ENCODE measurements at places on chromosomes 7 and 10.

- DNase-seq, result no peak
Observed at GRCh38 chr7:3117488-3118231, 74.0 kb upstream of the CARD11 start.

DNA sequence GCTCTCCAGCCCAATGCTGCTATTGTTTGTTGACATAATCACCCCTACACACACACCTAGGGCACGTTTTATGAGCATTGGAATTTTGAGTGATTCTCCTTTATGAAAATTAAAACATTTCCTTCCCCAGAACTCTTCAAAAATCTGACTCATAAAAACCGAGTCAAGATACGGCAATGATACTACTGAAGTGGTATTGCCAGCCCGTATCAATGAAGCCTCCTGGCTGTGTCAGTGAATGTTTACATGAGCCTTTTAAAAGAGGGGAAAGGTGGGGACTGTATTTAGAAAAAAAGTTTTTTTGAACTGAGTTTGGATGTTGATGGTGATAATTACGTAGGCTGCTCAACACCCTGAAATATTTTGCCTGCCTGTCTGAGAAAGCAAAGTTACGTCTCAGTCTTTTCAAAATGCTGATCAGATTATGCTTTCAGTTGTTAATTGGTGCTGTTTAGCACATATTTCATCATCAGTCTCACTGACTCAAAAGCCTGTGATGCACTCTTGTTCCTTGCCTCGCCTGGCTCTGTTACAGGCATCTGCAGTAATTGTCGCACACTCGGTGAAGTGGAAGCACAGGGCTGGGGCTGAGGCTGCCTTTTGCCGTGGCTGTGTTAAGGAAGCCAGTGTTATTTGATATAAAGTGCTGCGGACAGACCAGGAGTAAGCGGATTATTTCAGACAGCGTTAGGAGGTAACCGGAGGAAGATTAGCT is 157.4 kb upstream of the TCF7L2 start:
- DNase-seq, result peak; percentile 67

DNA sequence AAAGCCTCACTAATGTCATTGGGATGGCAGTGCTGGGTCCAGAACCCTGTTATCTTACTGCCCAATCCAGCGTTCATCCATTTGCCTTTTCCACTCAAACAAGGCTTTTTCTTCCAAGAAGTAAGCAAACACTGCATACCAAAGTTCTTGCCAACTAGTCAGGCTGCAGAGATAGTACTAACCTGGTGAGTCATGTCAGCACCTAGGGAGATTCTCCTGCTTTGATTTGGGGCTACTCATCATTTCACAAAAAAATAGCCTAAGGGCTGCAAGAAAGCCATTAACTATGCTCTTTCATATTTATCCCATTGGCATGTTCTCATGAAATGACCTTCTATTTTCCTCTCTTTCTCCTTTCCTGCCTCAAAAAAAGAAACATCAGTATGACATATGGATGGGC is 142.6 kb downstream of the TWIST1 start:
- DNase-seq, result no peak

DNA sequence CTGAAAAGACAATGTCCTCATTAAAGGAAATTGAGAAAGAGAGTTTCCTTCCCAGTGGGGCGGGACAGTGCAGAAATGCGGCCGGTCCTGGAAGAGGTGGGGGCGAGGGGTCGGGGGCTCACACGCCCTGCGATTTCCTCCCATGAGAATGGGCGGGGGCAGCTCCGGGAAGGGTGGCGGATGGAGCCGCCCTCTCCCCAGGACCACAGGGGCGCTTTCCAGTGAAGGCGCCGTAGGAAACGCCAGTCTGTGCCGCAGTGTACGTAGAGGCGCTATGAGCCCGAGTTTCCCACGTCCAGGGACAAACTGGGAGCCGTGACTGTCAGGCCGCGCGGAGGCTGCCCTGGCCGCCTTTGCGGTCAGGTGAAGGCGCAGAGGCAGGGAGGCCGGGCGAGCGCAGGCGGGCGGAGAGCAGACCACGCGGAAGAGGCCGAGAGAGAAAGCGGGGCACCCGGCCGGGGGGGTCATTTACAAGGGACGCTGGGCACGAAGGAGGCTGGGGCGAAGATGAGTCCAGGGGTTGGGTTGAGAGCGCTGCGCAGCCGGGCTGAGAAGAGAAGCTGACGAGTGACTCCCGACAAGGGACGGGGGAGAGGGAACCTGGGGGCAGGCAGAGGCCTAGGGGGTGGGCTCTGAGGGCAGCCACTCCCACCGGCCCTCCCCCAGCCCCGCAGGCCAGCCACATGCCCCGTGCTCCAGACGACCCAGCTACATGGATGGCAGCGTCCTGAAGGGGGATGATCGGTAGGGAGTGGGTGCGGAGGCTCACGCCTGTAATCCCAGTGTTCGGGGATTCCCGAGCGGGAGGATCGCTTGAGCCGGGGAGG is 45.0 kb downstream of the ALOX5 start:
- DNase-seq, result peak; percentile 84

GRCh38 chr10:24886290-24886680 is 66.1 kb downstream of the PRTFDC1 start:
- DNase-seq, result no peak

GRCh38 chr7:155604504-155604997 is 39.9 kb upstream of the RBM33 start:
- peak; percentile 41 for DNase-seq

DNA sequence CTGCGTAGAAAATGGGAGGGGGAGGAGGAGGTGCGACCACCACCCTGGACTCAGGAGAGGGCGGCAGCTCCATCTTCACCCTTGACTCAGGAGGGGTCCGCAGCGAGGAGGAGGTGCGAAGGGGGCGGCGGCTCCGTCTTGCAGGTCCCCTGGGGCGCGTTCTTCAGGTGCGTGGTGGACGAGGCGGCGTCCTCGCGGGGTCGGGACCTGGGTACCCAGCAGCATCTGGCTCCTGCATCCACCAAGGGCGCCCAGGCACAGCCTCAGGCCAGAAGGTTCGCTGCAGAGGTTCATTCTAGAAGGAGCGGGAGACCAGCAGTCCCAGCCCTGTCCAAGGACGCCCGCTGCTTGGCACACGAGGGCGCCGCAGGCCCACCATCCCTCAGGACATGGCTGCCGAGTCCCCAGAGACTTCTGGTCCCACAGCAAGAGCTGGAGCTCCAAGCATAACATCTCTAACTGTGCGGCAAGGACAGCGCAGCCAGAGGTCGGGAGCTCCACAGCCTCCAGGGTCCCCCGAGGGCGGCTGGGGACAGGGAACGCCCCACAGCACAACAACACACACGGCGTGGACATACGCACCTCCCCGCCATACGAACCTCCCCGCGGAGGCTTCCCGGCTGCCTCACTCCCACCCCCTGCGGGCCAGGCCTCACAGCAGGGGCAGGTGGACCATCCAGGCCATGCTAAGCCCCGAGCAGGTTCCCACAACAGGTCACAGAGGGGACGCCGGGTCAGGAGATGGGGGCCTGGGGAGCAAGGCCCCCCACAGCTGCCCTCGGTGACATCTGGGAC is 16.8 kb upstream of the DPYSL4 start:
- no peak for DNase-seq

GRCh38 chr10:96610817-96611216 is 24.0 kb upstream of the TM9SF3 start:
- no peak for DNase-seq

DNA sequence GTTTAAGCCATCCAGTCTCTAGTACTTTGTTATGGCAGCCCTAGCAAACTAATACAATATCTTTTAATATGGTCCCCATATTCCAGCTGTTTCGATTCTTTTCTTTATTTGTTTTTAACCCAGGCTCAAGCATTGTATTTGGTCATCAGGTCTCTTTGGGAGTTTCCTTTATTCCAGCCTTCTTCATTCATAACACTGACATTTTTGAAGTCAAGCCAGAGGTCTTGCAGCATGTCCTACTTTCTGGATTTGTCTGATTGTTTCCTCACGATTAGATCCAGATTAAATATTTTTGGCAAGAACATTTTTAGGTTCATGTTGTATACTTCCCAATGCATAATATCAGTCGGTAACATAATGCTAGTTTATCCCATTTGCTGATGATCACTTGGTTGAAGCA is 11.8 kb downstream of the SLC25A13 start:
- DNase-seq, result no peak

- no peak for DNase-seq
Observed at GRCh38 chr7:27890205-27890849, 150.4 kb downstream of the TAX1BP1 start.

Measured in left forelimb (tissue), 1 donor.